ENCODE measurements at places on chromosomes 1 and 21.

- DNase-seq, result no peak
Observed at GRCh38 chr1:6481820-6482219, 9.6 kb downstream of the PLEKHG5 start.

DNA sequence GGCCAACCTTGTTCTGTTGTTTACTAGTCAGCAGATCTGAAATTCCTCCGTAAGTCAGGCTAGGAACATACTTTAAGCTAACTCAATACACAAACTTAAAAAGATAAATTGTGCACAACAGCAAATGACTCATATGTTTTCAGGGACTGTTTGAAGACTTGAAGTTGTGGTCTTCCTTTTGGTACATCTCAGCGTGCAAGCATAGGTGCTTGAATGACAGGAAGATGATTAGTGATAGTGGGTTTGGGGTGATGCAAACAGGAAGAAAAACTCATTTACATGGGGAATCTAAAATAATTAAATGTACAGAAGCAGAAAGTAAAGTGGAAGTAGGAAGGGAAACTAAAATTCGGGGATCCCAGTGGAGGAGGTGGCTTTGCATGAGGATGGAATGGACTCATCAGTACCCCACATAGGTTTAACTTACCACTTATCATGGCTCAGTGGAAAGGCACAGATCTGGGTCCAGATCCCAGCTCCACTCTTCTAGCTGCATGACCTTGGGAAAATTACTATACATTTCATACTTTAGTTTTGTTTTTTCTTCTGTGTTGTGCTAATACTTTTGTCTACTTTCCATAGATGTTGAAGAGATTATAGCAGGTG is 122.3 kb downstream of the XCL2 start:
- no peak for DNase-seq

DNA sequence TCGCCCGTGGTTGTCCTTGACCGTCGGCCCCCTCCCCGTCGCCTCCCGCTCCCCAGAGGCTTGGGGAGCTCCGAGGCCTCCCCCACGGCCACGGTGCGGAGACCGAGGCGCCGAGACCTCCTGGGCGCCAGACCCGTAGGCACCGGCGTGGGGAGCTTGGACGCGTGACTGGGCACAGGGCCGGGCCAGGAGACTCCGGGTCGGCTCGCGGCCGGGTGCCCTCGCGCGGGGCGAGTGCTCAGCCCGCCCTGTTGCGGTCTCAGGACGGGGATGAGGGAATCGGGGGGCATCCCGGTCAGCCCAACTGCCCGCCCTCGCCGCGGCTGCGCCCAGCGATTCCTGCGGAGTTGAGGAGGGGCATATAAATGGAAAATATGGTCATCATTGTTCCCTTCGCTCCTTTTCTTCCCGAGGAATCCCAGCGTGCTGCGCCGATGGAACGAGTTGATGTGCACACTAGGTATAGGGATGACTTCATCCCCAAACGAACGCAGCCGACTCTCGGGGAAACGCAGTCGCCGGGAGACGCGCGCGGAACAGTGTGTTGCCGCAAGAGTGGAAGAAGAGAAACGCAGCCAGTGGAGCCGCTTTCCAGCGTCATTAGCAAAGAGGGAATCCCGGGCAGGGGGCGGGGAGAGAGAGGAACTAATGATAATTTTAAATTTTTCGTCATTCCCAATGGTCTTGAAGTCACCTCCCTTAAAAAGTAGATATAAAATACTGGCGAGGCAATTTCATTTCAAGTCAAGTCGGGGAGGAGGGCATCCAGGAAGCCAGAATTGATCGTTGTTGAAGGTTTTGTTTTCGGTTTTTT is 747 bp upstream of the ENAH start:
- DNase-seq, result peak; percentile 22

GRCh38 chr1:21568006-21568746 is 59.0 kb downstream of the ALPL start:
- DNase-seq, result no peak

DNA sequence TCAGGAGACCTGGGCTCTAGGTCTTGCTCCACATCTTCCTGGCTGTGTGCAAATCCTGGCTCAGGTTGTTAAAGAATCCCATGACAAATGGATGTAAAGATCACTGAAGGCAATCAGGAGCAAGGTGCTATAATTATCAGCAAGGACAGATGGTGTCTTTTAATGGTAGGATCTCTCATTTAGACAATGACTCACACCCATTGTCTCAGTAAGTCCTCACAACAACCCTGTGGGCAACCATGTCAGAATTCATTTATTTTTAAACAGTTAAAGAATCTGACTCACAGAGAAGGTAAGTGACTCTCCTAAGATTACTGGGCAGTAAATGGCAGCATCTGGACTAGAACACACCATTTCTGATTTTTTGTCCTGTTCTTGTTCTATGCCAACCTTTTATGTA is 32.8 kb downstream of the RNASEL start:
- DNase-seq, result no peak

- no peak for DNase-seq
Observed at GRCh38 chr1:181255270-181255929, 166.9 kb downstream of the IER5 start.

DNA sequence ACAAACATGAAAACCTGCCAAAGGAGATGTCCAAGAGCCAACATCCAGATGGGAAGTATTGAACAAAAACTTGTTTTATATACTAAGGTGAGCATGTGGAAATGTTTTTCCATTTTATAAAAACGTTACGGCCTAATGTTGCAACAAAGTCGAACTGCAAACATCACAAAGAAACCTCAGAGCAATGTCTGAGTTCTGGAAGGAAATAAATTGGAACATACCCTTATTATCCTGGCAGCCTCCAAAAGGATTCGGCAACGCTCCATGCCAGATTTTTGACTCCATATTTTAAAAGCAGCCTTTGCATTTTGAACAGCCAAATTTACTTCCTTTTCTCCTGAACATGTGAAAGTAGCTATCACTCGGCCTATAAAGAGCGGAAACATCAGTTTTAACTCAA is 3.3 kb downstream of the ALDH9A1 start:
- DNase-seq, result no peak

GRCh38 chr1:53526451-53527101 is 67.4 kb downstream of the DMRTB1 start:
- no peak for DNase-seq

DNA sequence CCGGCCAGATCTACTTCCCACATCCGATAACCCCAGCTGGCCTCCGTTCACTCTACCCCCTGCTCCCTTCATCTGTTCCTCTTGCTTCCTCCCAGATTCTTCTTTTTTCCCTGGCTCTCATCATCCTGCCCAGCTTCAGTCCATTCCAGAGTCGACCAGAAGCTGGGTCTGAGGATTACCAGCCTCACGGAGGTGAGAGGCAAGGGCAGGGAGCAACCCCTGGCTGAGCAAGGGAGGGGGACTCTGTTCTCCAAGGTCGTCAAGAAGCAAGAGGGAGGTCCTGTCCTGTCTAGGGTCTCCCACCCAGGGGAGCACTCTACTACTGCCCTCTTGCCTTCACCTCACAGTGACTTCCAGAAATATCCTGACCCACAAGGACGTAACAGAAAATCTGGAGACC is 3.9 kb downstream of the JTB start:
- DNase-seq, result no peak

DNA sequence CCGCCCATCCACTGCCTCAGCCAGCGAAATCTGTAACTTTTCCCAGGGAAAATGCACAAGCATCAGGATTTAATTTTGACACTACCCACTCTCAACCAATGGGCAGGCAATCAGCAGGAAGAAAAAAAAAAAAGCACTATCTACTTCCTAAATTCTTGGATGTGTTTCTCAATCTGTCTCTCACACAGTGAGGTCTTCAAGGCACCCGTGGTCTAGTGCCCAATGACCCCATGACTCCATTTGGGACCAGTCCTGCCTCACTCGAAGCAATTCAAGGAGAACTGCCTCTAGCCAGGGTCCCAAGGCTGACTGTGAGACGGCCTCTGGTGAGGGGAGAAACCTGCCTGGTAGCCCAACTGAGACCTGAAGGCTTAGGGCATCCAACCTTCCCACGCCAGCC is 35.9 kb downstream of the CSF1 start:
- no peak for DNase-seq

DNA sequence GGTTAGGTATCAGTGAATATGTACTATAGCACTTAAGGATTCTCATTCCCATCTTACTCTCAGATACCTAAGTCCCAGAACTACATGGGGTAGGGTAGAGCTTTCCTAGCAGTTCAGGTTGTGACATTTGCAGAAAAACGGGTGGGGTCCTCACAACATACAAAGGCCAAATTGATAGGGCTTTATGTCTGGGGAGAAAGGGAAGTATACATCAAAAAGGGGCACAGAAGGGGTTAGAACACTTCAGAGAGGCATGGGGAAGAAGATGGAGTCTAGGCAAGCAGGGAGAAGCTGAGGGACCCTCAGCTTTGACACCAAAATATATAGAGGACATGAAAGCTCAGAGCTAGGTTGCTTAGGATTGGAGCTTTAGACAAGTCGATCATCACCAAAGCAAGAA is 3.6 kb downstream of the UROD start:
- no peak for DNase-seq

DNA sequence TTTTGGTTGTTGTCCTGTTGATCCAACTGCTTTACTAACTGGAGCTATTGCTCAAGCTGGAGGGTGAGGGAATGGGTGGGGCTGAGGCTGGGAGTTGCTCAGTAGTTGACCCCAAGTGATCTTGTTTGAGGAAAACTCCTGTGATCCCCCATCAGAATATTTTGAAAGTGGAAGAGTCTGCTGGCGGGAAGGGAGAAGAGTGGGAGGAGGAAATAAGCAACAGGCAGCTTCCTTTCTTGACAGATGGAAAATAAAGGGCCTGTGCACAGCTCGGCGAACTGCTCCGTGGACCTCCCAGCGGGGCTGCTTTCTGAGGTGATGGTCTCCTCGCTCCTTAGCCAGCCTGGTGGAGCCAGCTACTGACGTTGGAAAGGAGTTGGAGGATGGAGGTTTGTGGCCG is 199.1 kb upstream of the LMO4 start:
- no peak for DNase-seq

GRCh38 chr1:50279622-50280330 is 143.5 kb downstream of the DMRTA2 start:
- no peak for DNase-seq

DNA sequence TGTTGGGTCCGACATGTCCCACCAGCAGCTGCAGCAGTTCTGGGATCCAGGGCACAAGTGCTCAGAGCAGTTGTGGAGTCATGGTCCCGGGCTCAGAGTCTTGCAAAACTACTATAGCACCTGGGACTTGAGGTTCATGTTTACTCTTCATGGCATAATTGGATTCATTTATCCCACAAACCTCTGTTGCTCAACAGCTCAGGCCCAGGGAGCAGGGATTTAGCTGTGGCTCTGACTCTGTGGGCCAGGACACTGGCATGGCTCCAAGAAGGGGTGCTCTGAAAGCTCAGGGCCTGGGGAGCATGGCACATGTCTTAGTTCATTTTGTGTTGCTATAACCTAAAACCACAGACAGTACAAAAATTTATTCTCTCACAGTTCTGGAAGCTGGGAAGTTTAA is 626.7 kb upstream of the ADGRL2 start:
- DNase-seq, result no peak

DNA sequence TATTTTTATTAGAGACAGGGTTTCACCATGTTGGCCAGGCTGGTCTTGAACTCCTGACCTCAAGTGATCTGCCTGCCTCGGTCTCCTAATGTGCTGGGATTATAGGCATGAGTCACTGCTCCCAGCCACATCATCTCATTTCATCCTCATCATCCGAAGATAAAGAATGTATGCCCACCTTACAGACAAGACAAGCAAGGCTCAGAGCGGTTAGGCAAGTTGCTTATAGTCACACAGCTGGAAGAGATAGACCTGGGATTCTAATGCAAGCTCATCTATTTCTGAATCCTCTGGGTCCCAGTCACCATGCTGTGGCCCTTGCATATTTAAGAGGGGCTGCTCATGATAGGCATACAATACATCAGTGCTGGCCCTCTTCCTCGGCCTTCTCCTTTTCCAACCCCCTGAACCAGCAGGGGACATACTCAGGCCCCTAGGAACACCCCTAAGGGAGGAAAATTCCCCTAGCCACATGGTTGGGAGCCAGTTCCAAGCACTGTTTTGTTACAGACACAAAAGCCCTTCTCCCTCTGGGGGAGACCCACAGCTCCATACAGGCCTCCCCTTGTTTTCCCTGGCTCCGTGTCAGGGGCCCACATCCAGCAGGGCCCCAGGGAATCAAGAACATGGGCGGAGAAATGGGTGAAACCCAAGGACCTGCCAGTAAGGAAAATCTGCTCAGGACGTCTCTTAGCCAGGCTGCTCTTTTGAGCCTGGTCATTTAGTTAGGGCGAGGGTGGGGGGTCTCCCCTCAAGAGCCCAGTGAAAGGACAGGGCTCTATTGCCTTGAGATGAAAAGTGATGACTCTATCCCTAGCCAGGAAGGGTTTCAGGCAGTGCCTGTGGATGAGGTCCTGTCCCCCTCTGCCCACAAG is 6.9 kb downstream of the CSRP1 start:
- no peak for DNase-seq

DNA sequence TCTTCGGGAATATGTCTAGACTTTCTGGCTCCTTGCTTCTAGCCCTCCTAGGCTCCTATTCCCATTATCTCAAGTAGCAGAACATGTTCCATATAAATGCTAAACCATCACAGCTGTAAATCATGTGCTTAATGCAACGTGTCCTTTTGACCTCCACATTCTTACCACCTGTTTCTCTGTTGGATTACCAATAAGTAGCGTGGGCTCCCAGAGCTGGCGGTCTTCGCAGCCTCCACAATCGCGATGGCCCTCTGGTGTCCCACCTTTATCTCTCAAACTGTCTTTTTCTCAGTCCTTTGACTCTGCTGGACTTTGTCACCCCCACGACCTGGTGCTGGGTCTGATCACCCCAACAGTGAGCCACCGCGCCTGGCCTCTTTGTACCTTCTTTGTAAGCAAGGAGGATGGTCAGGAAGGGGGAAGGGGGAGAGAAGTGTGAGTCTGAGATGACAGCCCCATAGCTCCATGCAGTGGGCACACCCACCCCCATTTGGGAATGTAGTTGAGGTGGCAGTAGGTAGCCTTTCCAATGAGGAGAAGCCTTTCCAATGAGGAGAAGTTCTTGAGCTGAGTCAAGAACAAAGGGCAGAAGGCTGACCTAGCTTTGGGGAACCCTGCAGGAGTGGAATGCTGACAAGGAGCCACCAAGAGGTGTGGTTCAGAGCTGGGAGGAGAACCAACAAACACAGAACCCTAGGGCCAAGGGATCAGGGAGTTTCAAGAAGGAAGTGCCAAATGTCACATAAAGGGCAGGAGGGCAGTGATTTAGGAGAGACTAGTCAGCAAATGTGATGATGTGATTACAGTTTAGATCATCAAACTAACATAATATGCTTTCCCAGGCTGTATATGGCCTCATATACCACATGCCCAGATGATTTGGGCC is 14.2 kb downstream of the TRAF5 start:
- DNase-seq, result no peak

DNA sequence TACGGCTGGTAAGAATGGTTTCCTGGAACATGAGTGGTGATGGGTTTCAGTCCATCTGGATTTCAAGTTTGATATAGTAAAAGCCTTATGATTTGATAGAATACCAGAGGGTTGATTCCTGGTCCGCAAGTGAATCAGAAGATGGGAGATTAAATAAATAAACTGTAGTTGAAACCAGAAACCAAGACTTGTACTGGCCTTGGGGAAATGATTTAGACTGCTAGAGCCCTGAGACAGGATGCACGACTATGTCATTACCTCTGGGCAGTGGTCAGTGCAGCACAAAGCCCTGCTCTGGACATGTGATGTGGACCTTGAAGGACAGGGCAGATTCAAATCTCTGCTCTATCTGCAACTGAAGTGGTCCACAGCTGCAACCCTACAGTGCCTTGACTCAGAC is 15.6 kb upstream of the FMOD start:
- no peak for DNase-seq

- no peak for DNase-seq
Observed at GRCh38 chr1:13956393-13956792, 256.4 kb downstream of the PRDM2 start.

Data from activated CD8-positive, alpha-beta memory T cell treated with anti-CD3 and anti-CD28 coated beads, Interleukin-2, amount 50 U/mL, for 4 hours (primary cell).